Progenitor cell of endocrine pancreas (in vitro differentiated cells): ENCODE measurements at places on chromosomes 4 and X.
A peak's percentile ranks its signal among the peaks of the same experiment; 100 is the strongest.

- DNase-seq: no peak
These were observed 21.0 kb upstream of the TBC1D14 start for GRCh38 chr4:6888506-6889071.

GRCh38 chr4:42785817-42786216, 106.7 kb upstream of the GRXCR1 start:
- DNase-seq: no peak

DNA sequence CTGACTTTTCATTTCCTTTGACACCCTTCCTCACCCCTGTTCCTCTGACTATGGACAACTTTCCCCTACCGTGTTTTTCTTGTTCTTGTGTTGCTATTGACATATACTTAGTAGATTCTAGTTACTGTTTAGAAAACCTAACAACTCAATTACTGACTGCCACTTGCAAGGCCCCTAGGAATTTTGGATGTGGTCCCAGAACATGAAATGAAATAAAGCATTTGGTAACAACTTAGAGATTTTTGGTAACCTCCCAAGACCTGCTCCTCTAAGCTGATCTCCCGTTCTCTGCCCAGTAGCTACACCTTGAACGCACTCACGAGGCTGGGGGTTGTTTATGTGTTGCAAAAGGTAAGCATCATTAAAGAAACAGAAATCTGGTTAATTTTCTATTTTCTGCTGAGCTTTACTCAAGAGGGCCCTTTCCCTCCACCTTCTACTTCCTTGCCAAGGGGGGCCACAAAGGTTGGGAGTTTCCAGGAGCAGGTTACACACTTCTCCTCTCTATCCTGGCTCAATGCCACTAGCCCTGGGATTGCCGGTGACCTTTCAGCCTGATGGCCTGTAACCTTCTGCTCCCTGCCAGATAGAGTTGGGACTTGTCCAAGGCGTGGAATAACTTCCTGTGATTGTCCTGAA, 20.5 kb downstream of the GAB3 start:
- DNase-seq: no peak

- DNase-seq: no peak
These were observed 1.1 kb downstream of the CFAP299 start for GRCh38 chr4:80336582-80336981.

DNA sequence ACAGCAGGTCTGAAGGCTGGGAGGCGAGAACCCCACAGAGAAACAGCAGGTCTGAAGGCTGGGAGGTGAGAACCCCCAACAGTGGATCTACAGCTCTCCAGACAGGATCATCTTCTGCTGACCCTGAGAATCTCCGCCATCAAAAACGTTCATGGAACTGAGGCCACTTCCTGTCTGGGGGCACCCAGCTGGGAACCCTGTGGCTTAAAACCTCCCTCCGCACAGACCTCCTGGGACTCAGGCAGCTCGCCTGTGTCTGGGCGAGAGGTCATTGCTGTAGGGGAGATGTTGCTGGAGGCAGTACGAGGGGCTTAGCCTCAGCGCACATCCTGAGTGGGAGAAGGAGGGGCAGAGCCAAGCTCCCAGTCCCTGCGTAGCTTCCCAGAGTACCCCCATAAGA, 15.1 kb upstream of the CLDN24 start:
- no peak for DNase-seq

GRCh38 chr4:64814616-64815015, 405.4 kb upstream of the TECRL start:
- DNase-seq: no peak

GRCh38 chrX:74449937-74450330, 28.6 kb downstream of the SLC16A2 start:
- no peak for DNase-seq

- peak; percentile 17 for DNase-seq
These were observed 553 bp downstream of the SEPTIN6 start for GRCh38 chrX:119692191-119693039.

- DNase-seq: no peak
These were observed 7.0 kb upstream of the CRMP1 start for GRCh38 chr4:5899881-5900280.
